CD4-positive, alpha-beta T cell treated with Interleukin-2 at 100 ng/mL for 4 hours (primary cell): ENCODE measurements at places on chromosomes 2 and 18.

- DNase-seq = no peak
These were observed 191.1 kb downstream of the IKZF2 start for GRCh38 chr2:212960336-212960735.

DNA sequence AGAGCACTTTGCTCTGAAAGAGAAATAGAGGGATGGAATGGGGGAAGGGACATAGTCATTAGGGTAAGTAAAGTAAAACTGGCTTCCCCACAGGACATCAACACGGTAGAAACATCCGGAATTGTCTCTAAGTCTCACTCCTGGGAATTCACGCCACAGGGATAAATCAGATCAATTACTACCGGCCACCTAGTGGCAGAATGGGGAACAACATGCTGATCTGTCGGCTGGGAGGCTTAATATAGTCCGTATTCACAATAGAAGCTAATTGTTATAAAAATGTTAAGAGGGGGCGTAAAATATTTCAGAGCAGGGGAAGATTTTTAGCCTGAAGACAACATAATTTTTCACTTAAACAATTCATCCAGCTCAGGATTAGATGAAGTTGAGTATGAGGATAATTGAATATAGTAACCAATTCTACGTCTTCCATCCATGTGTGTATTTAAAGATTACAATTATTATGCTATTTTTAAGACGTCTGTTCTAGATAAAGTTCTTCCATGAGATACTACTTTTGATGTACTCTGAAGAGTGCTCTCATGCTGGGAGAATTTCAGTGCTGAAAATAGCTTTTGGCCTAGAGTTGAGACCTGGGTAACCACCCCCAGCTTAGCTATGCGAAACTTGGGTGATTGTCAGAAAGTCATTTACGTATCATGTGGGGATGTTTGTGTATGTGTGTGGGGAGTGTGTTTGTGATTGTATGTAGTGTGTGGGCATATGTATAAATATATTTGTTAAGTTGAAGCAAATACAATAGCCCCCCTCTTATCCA is 65.7 kb downstream of the LRRTM1 start:
- DNase-seq = peak; percentile 6

GRCh38 chr2:10160203-10160955 is 37.8 kb downstream of the RRM2 start:
- DNase-seq = no peak

- DNase-seq = no peak
These were observed 64.9 kb upstream of the ZSWIM2 start for GRCh38 chr2:186913870-186914269.

GRCh38 chr2:100902817-100903405 is 83.0 kb downstream of the NPAS2 start:
- no peak for DNase-seq

GRCh38 chr2:80830891-80831290 is 526.3 kb upstream of the LRRTM1 start:
- DNase-seq = no peak

- DNase-seq = no peak
These were observed 18.3 kb upstream of the LNPK start for GRCh38 chr2:176020400-176020799.

DNA sequence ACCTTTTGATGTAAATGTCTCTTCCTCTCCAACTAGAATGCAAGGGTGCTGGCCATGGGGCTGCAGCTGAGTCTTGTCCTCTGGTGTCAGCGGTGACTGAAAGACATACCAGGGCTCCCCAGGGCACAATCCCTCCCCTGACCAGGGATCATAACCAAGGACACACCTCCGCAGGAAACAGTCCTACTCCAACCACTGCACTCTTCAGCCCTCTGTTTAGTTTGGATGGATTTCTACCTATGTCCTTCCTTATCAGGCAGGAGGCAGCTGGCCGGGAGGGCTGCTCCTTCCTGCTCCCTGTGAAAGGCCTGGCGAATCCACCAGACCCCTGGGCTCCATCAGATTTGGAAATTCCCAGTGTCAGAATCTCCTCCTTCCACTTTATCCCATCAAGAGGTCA is 185.2 kb upstream of the ID2 start:
- DNase-seq = no peak

GRCh38 chr2:70715071-70715985 is 52.7 kb downstream of the ADD2 start:
- DNase-seq = no peak

GRCh38 chr18:61817086-61817485 is 75.7 kb downstream of the RNF152 start:
- DNase-seq = no peak

DNA sequence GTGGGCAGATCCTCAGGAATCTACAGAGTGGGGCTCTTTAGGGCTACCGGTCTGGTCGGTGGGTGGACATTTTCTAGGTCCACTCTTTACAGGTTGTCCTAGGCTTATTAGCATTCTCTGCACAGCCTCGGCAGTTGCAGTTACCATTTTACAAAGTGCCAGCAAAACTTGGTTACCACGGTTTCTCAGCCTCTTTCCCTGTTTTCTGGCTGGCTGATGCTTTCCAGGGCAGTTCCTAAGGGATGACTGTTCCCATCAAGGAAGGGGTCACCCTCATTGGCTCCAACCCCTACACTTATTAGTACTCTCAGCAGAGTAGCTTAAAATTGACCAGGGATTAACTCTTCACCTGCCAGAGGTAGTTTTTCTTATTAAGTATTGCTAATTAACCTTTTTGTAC is 2.0 kb upstream of the AQP4 start:
- no peak for DNase-seq

DNA sequence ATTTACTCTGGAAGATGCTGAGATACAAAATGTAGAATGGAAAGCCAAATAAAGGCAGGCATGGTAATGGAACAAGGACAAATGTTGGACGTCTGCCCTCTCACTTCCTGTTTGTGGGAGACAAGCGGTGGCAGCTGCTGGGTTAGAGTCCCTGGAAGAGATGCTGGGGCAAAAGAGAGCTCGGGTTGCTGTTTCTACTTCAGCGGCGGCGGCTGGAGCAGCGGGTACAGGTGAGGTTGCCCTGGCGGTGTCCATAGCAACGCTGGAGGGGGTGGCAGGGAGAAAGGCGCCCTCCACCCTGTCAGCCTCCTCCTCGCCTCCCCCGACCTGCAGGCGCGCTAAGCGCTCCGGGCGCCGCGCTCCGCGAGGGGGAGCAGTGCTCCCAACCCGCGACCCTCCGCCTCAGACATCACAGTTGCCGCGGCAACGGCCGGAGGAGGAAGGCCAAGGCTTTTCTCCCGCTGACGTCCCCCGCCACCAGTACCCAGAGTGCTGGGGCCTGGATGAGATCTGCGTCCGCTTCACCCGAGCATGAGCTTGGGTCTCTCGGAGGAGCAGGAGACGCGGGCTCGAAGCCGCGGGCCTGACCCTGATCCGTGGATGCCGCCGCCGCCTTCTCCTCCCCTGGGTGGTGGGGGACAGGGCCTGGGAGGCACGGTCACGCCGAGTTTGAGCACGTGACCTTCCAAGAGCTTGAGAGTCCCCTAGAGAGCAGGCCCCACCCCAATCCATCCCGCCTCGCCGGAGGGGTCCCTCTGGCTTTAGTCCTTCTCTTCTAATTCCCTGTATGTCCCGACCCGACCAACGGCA is 65.6 kb downstream of the NOL4 start:
- no peak for DNase-seq
